ENCODE measurements at places on chromosomes 2 and 18.
A peak's percentile ranks its signal among the peaks of the same experiment; 100 is the strongest.

GRCh38 chr2:158600155-158600802 is 143.5 kb downstream of the PKP4 start:
- no peak for DNase-seq

DNA sequence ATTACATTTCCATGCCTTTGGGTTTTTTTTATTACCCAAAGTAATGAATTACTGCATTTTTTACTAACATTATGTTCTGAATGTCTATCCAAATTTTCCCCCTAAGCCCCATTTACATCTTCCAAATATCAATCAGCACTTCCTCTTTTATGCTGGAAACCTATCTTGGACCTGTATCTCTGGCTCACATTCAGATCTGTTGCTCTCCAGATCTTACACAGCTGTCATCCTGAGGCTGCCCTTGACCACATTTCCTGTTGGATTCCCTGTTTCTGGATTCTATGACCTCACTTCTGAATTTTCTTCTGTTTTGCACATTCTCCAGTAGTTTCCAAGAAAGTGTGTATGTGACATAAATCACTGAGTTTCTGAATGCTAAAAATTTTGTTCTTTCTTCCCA is 146.7 kb downstream of the PDE1A start:
- DNase-seq = no peak

GRCh38 chr2:52289741-52290140 is 1257.8 kb upstream of the NRXN1 start:
- no peak for DNase-seq

DNA sequence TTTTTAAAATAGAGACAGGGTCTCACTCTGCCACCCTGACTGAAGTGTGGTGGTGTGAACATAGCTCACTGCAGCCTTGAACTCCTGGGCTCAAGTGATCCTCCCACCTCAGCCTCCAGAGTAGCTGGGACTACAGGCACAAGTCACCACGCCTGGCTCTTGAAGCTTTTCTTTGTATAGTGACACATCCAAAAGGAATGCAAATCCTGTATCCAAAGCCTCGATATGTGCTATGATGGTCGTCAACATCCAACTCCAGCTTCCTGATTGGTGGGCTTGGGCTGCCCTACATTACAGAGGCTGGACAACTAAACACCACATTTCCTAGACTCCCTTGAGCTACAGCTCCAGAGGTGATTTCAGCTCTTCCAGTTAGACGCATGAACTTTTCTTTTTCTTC is 101.7 kb upstream of the PGAP1 start:
- peak; percentile 37 for DNase-seq

DNA sequence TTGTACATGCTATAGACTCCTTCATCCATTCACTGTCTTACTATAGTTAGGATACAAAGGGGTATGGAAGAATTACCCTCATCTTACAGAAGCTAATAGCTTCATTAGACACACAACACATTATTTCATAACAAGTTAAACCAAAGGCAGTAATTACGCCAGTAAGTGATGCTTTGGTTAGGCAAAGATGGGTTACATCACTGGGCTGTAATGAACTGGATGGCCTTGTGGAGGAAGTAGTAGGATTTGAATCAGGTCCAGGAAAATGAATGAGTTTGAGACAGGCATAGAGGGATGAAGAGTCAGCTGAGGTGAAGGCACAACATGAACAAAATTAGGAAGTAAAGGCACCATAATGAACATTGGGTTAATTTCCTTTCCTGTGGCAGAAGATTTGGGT is 80.1 kb downstream of the SOCS6 start:
- no peak for DNase-seq

GRCh38 chr2:38462121-38462661 is 85.1 kb upstream of the ATL2 start:
- DNase-seq = no peak

DNA sequence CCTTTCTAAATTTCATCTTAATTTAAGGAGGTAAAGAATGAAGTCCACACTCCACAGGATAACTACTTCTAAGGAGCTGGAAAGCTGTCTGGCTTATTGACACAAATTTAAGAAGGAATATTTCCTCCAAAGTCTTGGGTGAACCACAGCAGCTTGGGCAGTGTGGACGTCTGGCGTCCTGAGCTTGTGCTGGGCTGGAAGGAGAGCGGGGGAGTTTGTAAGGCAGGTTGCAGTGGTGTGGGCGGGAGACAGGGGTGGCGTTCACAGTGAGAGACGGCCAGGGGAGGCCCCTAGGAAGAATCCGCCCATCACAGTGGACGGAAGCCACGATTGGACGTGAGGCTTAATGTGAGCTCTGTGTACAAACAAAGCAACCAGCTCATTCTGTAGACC is 25.7 kb downstream of the ADI1 start:
- peak; percentile 61 for DNase-seq

DNA sequence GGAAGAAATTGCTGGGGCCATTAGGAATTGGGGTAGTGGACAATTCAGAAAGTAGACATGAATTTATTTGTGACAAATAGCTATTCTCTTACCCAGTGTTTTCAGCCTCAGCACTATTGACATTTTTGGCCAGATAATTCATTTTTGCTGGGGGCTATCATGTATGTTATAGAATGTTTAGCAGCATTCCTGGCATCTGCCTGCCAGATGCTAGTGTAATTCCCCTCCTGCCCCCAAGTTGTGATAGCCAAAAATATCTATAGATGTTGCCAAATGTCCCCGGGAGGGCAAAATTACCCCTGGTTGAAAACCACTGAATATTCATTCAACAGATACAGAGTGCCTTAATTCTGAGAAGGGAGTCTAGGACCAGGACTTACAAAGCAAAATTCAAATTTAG is 183.6 kb downstream of the BABAM2 start:
- no peak for DNase-seq

DNA sequence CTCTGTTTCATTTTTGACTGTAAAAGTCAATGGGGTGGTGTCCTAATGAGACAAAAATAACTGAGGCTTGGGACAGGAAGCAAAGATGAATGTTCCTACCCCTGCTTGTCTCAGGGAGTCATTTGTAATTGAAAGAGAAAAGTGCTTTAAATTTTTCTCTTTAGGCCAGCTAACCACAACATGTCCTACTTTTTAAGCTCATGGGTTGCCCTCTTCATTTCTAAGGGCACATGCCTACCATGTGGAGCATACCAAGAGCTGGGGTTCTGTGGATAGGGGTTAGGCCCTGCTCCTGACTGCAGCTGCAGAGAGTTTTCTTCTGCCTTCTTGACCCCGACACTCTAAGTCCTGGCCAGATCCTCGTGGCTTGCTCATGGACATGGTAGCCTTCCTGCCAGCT is 96.8 kb upstream of the ARL4C start:
- no peak for DNase-seq

- peak; percentile 28 for DNase-seq
Observed at GRCh38 chr2:180124273-180125139, 117.4 kb upstream of the CWC22 start.

DNA sequence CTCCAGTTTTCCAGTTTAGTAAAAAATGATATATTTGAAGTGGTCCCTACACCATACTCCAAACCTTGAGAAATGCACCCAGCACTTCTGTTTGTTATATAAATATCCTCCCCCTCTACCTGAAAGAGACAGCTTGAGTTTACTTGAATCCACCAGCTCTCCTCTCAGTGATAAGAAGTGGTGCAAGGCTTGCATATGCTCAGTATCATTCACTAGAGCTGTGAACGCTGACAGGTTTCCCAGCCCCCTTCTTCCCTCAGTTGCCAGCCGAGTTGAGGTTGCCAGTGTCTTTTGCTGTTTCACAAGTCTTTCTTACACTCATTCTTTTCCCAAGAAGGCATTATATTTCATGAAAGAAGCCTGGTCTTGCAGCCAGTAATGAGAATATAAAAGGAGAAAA is 880.0 kb downstream of the LRRTM4 start:
- DNase-seq = peak; percentile 19

- DNase-seq = no peak
Observed at GRCh38 chr2:144426355-144426754, 93.6 kb downstream of the ZEB2 start.

Data from ELF-1 (cell line).